Activated CD4-positive, alpha-beta T cell treated with anti-CD3 and anti-CD28 coated beads, Interleukin-2, amount 50 U/mL, for 4 hours (primary cell): ENCODE measurements at places on chromosomes 13 and 19.

DNA sequence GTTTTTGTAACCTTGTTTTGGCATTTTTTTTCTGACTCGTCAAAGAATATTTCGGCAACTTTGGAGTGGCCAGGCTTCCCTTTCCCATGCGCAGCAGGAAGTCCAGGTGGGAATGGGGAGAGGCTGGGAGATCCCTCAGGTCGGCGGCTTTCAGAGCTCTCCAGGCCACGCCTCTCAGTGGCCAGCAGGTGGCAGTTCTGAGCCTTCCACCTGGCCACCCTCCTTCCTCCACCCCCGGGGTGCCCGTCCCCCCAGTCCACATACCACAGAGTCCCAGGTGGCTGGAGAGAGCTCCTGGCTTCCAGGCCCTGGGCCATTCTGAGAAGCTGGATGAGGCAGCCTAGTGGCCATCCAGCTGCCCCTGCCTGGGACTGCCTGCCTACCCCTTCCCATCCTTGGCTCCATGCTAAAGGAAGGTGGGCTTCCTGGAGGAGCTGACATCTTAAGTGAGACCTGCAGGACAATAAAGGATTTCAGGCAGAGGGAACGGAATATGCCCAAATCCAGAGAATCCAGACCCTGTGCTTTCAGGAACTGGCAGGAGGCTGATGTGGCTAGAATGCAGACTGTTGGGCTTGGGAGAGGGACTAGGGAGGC lies 46.3 kb downstream of the CCNE1 start:
- DNase-seq, result no peak

DNA sequence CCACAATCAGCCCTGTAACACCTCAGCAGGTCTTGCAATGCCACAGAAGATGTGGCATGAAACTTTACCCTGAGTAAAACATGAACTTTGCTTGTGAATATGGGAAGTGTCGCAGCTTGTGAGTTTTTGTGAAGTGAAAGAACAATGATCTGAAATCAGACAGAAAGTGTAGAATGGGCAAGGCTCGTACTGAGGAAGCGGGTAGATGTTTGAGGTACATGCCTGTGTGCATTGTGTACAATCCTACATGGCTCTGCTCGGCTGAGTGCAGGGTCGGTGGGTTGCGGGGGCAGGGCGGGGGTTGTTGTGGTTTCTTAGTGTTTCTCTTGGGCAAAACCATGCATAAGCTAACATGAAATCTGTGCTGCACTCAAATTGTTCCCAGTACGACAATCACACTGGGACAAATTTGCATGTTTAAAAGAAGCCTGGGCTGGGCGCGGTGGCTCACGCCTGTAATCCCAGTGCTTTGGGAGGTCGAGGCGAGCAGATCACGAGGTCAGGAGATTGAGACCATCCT lies 1.1 kb downstream of the NLRP13 start:
- no peak for DNase-seq

DNA sequence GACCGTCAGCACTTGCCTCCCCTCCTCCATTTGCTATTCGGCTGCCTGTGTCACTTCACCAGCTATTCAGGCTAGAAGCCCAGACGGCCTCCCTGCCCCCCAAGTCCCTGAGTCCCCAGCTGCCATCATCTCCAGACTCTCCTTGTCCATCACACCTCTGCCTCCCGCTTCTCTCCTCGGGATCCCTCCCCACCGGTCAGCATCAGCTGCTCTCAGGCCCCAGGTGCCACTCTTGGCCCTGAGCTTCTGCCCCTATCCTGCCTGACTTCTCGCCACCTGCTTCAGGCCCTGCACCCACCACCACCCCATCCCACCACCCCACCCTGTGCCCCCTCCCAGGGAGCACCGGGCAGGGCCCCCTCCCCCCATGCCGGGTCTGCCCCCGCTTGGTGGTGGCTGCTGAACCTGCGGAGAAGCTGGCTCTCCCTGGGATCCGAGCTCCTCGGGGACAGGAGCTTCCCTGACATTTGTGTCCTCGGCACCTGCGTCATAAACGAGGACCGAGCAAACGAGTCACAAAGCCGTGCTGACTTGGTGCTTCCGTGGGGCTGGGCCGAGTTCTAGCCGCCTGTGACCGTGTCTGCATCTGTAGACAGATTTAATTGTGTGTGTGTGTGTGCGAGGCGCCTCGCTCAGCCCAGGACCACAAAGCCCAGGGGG lies 70.3 kb upstream of the MCF2L start:
- no peak for DNase-seq

DNA sequence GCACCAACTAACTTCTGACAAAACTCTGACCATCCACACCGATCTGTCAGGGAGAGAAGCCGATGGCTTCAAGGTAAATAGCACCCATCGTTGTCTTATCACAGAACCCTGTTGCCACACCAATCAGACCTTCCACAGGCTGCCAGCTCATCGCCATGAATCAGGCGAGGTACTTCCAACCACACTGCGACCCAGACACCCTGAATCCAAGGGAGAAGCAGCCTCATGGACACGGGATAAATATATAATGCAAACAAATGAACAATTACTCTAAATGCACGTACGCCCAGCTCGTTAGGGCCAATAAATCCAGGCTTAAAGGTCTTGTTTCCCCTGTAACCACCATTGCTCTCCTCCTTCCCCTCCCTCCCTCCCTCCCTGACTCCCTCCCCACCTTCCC lies 20.8 kb downstream of the RANBP3 start:
- DNase-seq, result no peak

- no peak for DNase-seq
Measured at GRCh38 chr13:70191034-70191433, 82.8 kb upstream of the KLHL1 start.

- no peak for DNase-seq
Measured at GRCh38 chr19:30105727-30106126, 163.7 kb downstream of the URI1 start.
